ENCODE measurements at places on chromosomes 7 and 10.

DNA sequence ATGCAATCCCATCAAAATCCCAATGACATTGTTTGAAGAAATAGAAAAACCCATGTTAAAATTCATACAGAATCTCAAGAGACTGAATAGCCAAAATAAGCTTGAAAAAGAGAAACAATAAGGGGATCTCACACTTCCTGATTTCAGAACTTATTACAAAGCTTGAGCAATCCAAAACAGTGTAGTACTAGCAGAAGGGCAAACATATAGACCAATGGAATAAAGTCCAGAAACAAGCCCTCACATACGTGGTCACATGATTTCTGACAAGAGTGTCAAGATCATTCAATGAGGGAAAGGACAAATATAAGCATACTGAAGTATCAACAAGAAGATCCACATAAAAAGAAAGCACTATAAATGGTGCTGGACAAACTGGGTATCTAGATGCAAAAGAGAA, 31.9 kb downstream of the MICU1 start:
- DNase-seq: no peak

DNA sequence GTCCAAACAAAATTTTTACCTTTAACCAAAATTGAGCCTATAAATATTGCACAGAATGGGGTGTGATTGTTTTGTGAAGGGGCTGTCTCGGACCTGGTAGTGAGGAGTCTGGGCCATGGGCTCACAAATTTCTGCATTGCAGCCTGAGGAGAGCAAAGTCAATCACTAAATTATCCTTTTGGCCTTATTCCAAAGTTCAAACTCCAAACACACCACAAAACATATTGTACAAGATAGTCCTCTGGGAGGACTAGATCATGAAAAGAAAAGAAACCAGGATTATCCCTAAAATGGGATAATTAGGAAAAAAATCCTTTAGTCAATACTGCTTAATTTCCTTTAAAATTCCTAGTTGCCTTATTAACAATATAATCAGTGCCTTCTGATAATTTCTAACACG, 115.5 kb downstream of the BUB3 start:
- no peak for DNase-seq

DNA sequence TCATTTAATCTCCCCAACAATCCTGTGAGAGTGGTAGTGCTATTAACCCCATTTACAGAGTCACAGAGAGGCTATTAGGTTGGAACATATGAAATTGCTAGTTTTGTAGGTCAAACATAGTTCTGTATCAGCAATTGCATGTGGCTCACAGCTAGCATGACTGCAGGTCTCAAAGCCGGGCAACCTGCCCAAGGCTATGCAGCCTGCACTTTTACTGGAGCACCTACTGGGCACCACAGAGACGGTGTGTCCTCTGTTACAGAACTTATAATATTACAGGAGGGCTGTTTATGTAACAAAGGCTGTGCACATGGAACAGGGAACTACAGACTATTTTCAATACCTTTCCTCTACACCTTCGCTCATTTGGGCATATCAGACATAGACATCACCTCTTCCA, 355.8 kb downstream of the RPS24 start:
- DNase-seq: no peak

DNA sequence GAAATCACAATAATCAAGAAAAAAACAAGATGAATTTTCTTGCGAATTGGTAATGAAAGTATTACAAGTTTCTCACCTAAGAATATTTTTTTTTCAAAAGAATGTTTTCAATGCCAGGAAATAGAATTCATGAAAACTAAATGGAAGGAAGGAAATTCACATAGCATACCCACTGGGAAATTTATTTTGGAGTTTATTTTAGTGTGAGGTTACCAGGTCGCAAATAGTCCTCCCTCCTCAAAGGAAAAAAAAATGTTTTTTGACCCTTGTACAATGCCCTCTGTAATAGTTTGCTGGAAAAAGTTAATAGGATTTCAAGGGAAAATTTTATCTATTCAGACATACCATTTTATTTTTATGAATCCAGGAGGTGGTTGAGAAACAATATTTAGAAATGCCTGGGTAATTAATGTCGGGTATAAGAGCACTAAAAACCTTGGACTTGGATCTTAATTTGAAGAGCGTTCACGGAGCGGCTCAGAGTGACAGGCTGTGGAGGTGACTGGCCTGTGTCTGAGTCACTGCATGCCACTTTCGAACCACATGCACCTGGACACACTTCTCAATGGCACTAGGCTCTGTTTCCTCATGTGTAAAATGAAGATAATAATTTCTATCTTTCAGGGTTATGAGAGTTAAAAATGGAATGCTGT, 28.2 kb downstream of the CUBN start:
- DNase-seq: no peak

GRCh38 chr10:12766223-12766622, 235.3 kb downstream of the CCDC3 start:
- DNase-seq: no peak

GRCh38 chr10:111650088-111650487, 533.5 kb downstream of the GPAM start:
- no peak for DNase-seq

GRCh38 chr7:81245353-81245752, 326.5 kb upstream of the SEMA3C start:
- DNase-seq: no peak

DNA sequence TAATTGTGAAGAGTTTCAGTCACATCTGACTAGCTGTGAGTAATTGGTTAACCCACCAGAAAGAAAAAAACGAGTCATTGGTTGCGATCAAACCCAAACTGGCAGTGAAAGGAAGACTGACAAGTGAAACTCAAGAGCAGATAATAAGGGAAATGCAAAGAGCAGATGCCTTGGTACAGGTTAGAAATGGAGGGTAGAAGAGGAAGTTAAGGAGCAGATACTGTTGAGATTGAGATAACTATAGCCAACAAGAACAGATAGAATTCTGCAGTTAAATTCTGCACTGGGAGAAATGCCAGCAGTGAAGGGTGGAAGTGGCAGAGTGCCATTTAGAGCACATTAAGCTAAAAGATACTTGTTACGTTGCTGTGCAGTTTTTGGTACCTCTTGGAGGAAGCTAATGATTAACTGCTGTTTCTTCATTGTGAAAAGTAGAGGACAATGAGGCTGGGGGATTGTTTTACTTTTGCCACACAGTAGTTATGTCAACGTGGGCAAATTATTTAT, 65.8 kb downstream of the CDK13 start:
- peak; percentile 39 for DNase-seq

DNA sequence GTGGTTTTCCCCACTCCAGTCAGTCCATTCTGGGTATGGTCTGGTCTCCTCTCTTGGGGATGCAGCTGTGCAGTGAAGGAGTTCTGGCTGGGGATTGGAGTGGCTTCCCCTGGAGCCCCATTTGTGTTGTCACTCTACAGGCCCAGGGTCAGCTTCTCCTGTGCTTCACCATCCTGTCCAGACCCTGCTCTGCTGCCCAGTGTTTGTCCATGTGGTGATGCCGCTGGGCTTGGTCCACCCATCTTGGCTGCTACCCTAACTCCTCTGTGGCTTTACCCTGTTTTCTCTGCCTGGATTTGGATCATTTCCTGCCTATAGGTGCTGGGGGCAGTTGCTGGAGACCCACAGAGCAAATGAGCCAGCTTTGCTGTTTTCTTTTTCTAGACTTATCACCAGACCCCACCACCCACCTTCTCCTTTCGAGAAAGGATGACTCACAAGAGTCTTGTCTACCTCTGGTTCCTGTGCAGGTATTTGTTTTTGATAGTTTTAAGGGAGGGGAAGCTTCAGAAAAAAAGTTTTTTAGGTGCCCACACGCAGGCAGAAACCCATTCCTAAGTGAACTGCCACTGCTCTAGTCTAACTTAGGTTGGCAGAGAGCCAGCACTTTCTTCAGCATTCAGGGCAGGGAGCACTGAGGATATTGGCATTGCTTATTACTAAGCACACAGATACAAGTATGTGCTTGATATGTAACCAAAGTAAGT, 8.5 kb downstream of the ZDHHC16 start:
- peak; percentile 35 for DNase-seq

DNA sequence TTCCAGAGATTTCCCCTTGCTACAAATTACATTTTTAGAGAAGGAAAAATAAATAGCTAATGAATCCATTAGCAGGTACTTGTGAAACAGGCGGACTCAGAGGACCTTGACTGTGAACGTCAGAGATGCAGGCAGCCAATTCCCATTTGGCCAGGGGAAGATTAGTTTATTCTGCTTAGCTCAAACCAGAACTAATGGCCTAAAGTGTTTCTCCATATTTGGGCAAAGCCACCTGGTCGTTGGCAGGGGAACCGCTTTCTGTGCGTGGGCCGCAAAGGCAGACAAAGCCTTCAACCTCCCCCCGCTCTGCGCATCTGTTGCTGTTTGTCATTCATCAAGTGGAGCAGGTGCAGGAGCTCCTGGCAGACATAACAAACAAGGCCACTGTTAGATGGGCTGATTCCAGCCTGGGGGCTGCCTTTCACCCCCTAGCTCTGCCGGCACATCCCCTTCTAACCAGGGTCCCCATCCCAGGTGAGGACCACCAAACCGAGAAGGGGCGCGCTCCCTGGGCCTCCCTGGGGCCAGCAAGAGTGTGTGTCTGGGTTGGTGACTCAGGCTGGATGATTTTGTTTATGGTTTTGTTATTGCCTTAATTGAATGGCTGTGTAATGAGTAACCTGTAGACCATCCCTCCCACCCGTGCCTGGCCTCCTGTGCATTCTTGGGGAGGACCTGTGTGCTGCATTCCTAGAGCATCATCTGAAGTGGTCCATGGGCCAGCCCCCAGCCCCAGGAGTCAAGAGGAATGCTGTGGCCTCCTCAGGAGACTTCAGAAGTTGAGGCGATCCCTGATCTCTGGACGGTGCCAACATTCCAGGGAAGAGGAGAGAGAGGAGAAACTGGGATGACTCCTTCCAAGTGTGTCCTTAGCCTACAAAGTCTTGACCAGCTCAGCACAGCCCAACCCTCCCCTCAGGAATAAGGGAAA, 14.5 kb upstream of the CPA1 start:
- peak; percentile 70 for DNase-seq

- DNase-seq: peak; percentile 71
Measured at GRCh38 chr7:77326131-77326530, 90.0 kb downstream of the GSAP start.

DNA sequence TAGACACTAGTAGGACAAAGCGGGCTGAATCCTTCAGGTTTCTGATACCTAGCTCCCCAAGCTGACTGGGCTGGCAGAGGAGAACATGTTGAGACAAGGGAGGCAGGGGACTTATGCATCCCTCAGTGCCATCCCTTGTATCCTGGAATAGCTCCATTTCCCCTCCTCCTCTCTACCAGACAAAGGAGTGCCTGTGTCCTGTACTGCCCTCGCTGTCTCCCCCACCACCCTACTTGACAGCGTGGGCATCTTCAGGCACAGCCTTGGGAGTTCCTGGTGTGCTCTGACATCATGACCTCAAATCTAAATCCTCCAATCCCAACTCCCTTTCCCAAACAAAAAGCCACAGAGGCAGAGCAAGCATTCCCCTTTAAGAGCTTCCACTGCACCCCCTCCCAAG, 9.0 kb downstream of the SFXN3 start:
- peak; percentile 52 for DNase-seq

DNA sequence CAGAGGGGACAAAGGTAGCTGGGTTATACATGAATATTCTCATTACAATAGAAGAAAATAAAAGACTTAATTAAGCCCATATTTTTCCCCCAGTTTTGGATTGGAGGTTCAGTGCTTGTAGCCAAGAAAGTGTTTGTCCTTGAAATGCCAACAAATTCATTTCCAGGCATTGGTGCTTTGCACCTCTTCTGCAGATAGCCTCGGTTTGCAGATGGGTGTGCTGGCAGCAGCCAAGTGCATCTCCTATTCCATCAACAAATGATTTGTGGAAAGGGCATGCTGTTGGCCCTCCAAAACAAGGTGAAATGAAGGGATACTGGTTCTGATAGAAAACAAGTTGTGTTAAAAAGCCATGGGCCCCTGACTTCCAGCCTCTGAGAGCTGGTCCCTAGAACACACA, 187.3 kb downstream of the DPY19L1 start:
- no peak for DNase-seq

DNA sequence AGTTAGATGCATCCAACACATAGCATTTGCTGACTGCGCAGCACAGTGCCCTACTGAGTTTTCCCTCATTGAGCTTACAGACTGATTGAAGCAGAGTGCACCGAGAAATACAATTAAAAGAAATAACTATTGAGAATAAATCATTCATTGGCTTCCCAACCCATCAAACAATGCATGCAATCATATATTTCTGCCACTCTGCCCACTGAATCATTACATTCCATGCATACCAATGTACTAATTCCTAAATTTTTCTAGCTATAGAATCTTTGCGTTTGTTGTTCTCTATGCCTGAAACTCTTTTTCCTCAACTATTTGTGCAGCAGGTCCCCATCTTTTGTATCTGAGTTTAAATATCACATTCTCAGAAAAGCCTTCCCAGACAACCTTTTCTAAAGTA, 783.8 kb downstream of the SORCS1 start:
- no peak for DNase-seq

- DNase-seq: no peak
Measured at GRCh38 chr10:99590799-99591198, 29.4 kb downstream of the SLC25A28 start.

DNA sequence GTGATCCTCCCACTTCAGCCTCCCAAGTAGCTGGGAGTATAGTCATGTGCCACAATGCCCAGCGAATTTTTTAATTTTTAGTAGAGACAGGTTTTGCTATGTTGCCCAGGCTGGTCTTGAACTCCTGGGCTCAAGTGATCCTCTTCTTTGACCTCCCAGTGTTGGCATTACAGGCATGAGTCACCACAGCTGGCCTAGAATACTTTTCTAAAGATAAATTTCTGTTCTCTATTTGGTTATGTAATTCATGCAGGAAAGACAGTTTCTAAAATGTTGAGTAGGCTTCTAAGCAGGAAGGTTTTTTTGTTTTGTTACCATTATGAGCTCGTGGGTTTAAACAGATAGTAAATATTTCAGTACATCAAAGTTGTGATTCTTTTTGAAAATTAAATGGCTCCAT, 5.0 kb downstream of the RBAK start:
- DNase-seq: no peak

DNA sequence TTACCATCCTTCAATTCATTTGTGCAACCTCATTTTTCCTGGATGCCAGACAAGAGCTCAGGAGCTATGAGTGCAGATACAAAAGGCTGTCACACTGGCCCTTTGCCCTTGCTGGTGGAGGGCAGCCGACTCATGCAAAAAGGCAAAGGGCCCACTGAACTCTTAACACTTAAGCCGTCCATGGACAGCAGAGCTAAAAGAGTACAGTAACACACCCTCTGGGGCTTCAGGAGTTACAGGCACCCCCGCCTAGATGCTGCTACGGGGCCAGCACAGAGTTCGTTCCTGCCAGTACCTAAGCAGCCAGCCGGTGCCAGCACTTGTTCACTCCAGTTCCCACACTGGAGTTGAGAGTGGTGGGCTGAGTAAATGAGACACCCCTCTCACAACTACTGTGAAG, 69.9 kb upstream of the MRLN start:
- DNase-seq: no peak

GRCh38 chr10:122021379-122021778, 32.4 kb downstream of the TACC2 start:
- DNase-seq: no peak

GRCh38 chr7:141300816-141301215, 227.0 kb downstream of the TMEM178B start:
- no peak for DNase-seq

- no peak for DNase-seq
Measured at GRCh38 chr10:112585960-112586359, 138.9 kb downstream of the VTI1A start.

- DNase-seq: no peak
Measured at GRCh38 chr7:130390486-130390885, 10.2 kb downstream of the CPA1 start.
